ENCODE measurements at places on chromosomes 16 and 17.

DNA sequence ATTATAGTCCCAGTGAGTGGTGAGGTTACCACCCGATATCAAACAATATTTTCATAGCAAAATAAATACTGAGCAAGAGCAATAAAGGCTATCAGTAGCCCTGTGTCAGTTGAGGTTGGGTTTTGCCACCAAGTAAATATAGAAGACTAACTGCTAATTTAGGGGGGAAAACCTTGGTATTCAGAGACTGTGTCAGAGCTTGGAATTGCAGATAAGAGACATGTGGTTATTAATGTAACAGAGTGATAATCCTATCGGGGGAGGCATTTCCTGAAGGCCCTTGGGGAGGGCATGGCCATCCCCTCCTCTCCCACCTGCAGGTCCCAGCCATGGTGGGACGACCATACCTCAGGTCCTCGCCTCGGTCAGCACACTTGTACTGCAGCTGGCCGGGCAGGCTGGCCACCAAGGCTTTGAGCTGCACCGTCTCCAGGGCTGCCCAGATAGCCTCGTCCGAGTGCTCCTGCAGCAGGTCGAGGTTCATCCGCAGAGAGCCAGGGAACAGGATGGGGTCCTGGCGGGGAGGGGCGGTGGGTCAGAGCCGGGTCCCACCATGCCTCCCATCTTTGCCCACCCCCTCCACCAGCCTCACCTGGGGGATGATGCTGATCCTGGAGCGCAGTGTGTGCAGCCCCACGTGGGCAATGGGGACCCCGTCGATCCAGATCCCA lies 68.9 kb downstream of the ABCC6 start:
- DNase-seq, result no peak

GRCh38 chr17:78879635-78880186 lies 23.3 kb downstream of the CEP295NL start:
- DNase-seq, result peak; percentile 95

GRCh38 chr17:50452630-50453300 lies 15.9 kb downstream of the CHAD start:
- no peak for DNase-seq

- DNase-seq, result no peak
Measured at GRCh38 chr16:53840456-53840855, 136.5 kb downstream of the FTO start.

GRCh38 chr16:17359788-17360390 lies 110.9 kb downstream of the XYLT1 start:
- no peak for DNase-seq

- DNase-seq, result no peak
Measured at GRCh38 chr17:72165192-72165866, 44.5 kb downstream of the SOX9 start.

GRCh38 chr17:3859940-3860339 lies 13.9 kb upstream of the NCBP3 start:
- peak; percentile 81 for DNase-seq

GRCh38 chr17:19830061-19830460 lies 37.7 kb downstream of the ULK2 start:
- DNase-seq, result no peak

GRCh38 chr16:8458481-8459046 lies 131.7 kb downstream of the TMEM114 start:
- no peak for DNase-seq

All from tongue (tissue), 3 donors.